ENCODE measurements at places on chromosomes 5 and 9. TPM values are rescaled to one million over a fixed set of nuclear protein-coding genes. Genes with fewer than 3 reads are reported as not detected.

Gene FOXD4
- total RNA-seq: not detected

Gene TIMD4
- 0.45 TPM for total RNA-seq

Gene GRM6
- total RNA-seq: not detected

Gene RALGPS1
- total RNA-seq: 18.6 TPM

Data from endodermal cell (in vitro differentiated cells).